ENCODE measurements at places on chromosomes 5 and 9.

DNA sequence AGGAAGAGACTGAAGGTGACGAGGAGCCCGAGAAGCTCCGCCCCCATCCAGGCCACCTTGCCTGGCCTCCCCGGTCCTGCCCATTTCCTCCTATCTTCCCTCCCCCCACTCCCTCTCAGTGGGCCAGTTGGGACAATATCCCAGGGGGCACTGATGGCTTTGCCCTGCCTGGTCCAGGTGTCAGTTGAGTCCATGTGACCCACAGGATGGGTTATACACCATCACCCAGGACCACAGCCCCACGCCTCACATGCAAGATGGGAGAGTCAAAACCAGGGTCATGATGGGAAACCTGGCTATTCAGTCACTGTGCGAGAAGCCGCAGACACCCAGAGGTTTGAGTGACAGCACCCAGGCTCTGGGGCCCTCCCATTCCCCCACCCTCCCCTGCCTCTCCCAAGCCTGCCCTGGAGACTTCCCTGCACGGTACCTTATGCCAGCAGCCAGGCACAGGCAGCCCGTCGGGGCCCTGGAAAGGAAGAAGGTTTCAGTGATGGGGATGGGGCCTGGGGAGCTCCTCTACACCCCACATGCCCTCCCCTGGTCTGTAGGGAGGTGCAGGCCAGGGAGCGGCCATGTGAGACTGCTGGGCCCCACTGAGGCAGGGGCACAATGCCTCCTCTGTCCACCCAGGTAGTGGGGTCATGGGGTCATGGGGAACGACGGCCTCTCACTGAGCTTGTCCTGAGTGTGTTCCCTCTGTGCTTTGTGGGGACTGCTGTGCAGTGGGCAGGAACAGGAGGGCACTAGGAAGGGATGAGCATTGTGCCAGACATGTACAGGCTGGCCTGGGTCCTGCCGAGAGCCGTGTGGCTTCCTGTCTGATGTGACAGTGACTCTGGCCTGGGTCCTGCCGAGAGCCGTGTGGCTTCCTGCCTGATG, 6.3 kb upstream of the PHYKPL start:
- no peak for DNase-seq

DNA sequence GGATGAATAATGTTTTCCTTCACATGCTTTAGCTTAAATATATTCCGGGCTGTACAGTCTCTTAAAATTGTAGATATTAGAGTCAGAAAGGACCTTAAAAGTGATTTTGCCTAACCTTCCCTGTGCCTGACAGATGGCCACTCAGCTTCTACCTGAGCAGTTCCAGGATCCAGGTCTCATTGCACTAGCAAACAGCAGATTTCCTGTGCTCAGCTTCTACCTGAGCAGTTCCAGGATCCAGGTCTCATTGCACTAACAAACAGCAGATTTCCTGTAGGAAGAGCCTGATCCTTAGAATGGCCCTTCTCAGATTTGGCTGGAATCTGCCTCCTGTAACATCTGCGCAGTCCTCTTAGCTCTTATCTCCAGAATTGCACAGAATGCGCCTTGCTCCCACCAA, 219.8 kb downstream of the AOPEP start:
- no peak for DNase-seq

DNA sequence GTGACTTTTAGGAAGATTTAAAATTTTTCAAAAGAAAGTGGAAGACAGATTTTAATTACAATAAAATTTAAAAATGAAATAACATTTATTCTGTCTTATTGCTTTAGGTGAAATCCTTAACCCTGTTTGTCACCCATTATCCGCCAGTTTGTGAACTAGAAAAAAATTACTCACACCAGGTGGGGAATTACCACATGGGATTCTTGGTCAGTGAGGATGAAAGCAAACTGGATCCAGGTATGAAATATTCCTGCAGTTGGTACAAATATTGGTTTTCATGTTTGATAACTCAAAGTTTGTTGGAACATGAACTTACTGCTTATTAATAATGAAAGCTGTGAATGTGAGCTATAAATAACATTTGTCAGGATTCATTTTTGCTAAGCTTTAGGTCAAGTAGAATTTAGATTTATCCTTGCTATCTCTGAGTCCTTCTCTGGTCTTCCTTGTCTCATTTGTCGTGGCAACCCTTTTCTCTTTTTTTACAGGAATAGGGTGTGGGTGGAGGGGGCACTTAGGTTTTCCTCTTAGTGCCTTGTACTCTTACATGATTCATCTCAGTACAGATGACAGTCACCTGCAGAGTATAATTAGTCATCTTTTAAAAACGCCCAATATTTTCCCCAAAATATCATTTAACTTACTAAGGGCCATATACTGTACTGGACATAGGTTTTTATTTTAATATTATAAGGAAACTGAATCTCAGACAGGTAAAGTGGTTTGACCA, 95.3 kb upstream of the RASGRF2 start:
- DNase-seq: no peak

DNA sequence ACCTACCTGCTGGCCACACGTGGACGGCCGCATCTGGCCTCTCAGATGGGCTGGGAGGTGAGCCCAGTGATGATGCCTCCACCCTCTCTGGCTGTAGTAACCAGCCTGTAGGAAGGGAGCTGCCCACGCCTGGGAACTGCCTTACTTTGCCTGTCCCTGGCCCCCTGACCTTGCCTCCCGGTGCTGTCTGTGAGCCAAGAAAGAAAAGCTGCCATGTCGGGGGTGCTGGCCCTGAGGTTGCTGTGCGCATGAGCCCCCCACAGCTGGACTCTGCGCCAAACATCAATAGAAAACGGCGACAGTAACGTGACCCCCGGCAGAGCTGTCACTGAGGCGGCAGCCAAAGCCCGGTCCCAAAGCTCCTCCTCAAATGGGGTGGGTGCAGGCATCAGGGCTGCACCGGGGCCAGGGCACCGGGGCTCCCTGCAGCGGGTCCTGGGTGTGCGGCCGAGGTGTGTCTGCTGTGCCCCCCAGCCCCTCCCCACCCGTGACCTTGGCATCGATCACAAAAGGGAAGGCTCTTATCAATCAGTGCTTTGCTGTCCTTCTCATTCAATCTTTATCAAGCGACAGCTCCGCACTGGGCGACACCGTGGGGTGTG, 15.3 kb upstream of the SLC9A3 start:
- DNase-seq: no peak

DNA sequence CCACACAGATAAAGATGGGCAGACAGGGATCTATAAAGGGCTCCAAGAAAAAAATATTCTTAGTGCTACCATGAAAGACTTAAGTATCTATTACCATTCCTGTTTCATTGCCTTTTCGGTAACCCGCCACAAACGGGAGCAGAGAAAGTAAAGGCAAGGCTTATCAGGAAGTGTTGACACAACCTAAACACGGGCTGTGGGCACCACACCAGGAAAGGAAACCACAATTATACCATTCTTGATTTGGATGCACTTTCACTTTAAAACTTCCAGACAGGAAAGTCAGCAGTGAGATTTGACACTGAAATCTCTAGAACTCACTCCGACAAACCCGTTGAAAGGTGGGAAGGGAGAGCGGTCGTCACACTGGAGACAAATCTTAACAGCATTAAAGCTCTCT, 6.5 kb downstream of the TLE1 start:
- no peak for DNase-seq

GRCh38 chr9:26656003-26656870, 236.4 kb downstream of the CAAP1 start:
- DNase-seq: no peak

- no peak for DNase-seq
These were observed 366.9 kb upstream of the IRX2 start for GRCh38 chr5:3118340-3118739.

DNA sequence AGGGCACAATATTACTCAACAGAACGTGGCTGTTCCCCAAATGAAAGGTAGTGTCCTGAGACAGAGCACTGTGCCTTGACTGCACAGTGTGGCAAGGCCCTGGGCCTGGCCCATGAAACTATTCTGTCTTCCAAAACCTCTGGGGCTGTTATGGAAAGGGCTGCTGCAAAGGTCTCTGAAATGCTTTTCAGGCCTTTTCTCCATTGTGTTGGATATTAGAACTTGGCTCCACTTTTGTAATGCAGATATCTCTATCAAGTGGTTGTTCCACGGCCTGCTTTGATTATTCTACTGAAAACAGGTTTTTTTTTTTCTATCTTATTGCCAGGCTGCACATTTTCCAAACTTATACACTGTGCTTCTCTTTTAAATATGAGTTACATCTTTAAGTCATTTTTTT, 777.5 kb upstream of the TYRP1 start:
- no peak for DNase-seq

- no peak for DNase-seq
These were observed 20.3 kb downstream of the BRD9 start for GRCh38 chr5:872301-872700.

- no peak for DNase-seq
These were observed 975.4 kb downstream of the NR2F1-AS1 start for GRCh38 chr5:92605591-92605990.
